ENCODE measurements at places on chromosomes 5 and 9.

DNA sequence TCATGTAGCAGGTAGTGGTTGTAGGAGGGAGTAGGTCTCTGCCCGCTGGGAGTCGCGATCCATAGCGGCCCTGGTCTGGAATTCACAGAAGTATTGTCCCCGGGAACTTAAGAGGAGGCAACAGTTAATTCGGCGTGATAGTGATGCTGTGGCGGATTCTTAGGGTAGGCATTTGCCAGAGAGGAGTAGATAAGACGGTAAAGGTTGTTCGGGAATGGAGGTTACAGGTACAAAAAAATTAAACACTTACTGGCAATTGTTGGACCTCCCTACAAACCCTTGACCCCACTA is 679 bp downstream of the SMC5 start:
- DNase-seq, result no peak

DNA sequence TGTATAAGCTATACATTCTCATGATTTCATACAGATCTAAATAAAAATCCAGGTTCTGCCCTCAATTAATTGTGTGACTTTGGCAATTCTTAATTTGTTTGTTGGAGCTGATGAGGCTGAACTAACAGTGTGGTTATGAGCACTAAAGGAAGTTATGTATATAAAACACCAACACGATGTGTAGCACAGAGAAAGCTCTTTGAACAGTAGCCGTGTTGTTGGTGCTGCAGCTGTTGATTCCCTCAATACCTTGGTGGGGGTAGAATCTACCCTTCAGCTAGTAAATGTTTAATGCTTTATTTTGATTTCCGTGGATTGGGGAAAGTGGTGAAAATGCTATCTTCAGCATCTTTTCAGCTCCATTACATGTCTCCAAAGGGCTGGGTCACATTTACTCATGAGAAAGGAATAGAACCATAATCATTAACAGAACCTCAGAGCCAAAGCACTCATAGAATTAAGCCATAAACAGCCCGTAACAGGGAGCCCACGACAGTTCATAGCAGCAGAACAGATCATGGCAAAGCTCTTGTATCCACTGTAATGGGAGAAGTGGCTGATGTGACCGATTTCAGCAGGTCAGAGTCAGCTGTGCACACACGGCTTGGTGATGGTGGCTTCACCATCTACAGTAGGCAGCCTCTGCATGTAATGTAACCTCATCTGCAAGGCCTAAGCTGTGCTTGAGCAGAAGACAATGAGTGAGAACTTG is 332.7 kb downstream of the DIRAS2 start:
- DNase-seq, result peak; percentile 57

DNA sequence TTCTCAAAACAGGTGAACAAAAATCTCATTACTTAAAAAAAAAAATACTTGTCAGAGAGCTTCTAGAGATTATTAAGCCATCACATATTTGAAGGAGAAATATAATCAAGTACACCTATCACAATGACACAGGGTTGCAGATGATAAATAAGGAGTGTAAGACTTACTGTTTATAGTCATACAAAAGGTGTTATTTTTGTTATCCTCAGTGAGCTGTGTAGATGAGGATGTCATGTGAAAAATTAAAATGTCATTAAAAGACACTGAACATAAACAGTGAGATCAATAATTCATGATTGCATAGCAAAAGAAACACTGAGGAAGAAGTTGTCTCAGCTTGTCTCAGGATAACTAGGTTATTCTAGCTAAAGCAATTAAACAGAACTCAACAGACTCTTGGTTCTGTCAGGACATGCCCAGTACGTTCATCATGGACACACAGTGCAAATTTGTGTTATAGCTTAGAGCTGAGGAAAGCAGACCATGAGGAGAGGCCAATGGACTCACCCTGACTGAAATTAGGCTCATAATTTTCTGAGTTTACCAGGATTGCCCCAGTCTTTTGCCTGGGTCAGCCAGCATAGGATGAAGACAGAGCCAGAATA is 1162.6 kb upstream of the C9orf72 start:
- DNase-seq, result no peak

DNA sequence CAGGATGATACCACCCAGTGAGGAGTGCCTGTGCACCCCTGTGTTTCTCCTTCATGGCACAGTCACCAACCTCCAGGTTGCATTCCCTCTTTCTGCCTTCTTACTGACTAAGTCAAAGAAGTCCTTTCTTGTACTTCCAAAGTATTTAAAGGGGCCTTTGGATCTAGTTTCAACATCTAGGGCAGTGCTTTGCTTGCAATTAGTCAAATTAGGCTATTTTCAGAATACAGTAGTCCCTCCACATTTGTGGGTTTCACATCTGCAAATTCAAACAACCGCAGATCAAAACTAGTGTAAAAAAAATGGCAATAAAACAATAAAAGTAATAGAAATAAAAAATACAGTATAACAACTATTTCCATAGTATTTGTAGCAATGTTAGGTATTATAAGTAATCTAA is 333.9 kb upstream of the SEMA6A start:
- no peak for DNase-seq

- no peak for DNase-seq
These were observed 41.4 kb upstream of the PJA2 start for GRCh38 chr5:109451146-109451545.

- no peak for DNase-seq
These were observed 590 bp downstream of the RASGRF2 start for GRCh38 chr5:80960531-80961375.

DNA sequence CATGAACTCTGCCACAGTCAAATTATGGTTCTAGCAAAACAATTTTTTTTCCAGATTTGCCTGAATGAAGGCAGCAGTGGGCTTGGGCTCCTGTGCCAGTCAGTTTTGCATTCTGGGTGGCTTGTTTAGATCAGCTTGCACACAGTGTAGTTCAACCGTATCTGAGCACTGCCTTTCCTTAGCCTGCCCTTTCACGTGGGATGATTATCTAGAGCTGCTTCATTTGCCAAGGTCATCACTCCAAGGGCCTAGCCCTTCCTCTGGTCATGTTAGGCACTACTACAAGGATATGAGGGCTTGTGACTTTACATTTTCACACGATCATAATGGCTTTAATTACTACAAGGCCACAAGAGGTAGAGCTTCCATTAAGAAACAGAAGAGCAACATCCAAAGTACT is 150.6 kb upstream of the EFNA5 start:
- no peak for DNase-seq

DNA sequence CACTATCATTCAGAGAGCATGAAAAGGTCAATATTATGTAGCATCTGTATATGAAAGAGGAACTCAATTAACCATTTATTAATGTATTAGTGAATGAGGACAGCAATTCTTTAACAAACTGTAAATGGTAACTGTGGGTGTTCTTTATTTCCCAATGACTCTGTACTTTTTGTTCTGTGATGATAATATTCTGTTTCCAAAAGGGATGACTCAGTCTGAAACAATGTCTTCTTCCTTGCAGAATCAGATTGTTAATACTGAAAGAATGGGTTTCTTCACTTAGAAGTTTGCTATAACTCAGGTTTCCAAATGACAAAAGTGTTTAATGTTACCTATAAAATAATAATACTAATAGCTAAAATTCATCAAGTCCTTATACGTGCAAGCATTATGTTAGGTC is 1518.7 kb upstream of the WWC1 start:
- no peak for DNase-seq

DNA sequence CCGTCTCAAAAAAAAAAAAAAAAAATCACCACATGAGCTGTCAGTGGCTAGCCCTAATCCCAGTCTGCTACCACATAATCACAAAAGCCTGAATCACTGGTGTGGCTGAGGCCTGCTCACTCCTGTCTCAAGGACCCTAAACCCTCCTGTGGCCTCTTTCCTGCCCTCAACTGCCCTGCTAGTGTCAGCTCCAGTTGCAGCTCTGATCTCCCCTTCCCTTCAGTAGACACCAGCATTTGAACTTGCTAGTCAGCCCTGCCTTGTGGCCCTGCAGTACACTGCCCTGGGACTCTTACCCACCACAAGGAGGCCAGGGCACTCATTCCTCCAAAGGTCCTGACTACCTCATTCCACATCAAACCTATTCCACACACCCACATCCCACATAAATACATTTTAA is 9.5 kb upstream of the P4HA2 start:
- DNase-seq, result no peak

- no peak for DNase-seq
These were observed 87.6 kb downstream of the PHF2 start for GRCh38 chr9:93663877-93664548.

GRCh38 chr9:94813379-94813778 is 86.9 kb downstream of the AOPEP start:
- peak; percentile 58 for DNase-seq

DNA sequence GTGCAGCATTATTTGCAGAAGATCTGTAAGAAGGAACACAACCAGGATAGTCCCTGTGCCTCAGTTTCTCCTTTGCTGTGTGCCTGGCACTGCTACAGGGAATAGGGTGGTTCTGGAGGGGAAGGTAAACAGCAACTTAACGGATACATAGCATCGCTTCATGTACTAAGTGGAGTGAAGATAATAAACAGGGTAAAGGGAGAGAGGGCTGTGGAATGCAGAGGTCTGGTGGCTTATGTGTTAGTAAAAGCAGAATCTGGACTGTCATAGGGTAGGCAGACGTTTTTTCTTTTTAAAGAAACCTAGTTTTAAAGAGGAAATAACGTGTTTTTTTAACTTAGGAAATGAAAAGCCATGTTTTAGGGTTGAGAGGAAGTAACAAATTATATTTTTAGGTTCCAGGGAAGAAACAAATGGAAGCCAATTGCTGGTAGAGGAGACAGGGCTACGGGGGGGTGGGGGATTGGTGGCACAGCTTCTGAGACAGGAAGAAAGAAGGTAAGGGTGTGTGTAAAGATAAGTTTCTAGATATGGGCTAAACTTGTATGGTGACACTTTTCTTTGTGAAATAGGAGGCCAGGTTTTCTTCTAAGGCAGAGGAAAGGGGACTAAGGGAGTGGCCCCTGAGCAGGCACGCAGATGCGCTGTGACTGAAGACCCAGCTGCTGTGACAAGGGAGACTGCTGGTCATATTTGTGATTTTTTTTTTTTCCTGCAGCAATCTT is 1.3 kb downstream of the GNG10 start:
- no peak for DNase-seq

GRCh38 chr5:126852091-126852571 is 75.2 kb downstream of the LMNB1 start:
- no peak for DNase-seq

- DNase-seq, result peak; percentile 95
These were observed at the start of gene GM2A for GRCh38 chr5:151252762-151253604. Gene GM2A (plus strand): TSS chr5:151253185. CDS start chr5:151253217, 32 bp downstream.

GRCh38 chr5:22391956-22392355 is 461.2 kb downstream of the CDH12 start:
- no peak for DNase-seq

DNA sequence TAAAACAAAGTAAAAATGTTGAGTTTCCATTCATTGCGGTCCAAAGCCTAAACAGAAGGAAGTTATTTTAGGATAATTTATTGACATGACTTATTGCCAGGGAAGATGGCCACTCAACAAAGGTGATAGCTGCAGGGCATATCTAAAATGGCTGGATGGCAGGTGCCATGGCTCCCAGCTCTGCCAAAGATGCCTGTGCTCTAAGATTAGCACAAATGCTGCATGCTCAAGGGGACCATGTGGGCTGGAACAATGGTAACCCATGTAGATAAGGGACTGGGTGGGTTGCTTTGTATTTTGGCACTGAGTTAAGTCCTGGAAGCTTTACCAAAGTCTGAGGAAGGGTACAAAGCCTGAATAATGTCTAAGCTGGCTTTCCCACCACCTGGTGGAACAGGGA is 95.5 kb upstream of the IFNK start:
- DNase-seq, result no peak

- no peak for DNase-seq
These were observed 42.1 kb downstream of the ZNF366 start for GRCh38 chr5:72465066-72465465.

DNA sequence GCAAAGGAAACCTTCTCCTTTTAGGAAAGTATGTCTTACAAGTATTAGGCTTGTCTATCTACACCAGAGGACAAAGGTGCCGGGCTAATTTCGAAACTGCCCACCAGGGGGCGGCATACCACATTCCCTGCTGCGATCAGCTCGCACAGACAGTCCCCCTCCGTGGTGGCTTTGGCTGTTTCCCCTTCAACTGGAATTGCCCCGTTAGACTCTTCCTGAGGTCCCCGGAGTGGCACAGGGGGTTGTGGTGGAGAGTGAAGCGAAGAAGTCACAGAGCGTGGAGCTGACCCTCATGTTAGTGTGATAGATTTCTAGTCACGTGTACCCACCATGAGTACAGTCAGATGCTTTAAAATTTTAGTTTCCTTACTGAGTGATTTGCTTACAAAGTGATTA is 17.5 kb downstream of the PTTG1 start:
- DNase-seq, result peak; percentile 64

GRCh38 chr5:154818471-154819116 is 31.8 kb downstream of the FAXDC2 start:
- DNase-seq, result no peak

DNA sequence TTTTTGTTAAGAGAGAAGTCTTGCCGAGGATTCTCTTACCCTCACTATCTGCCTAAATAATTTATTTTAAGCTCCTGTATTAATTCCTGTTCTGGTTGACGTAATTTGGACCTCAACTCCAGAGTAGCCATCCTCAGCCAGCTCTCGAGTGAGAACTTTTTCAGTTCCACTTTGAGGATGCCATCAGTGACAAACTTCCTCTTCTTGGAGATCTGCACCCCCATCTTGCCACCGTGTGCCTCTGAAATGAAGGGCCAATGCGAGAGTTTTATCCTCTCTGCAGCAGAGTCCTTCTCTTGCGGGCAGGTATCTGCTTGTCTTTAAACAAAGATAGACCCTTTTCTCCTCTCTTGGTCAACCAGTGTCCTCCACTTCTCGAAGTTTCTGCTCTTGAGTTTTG is 19.5 kb upstream of the TMEM174 start:
- no peak for DNase-seq

DNA sequence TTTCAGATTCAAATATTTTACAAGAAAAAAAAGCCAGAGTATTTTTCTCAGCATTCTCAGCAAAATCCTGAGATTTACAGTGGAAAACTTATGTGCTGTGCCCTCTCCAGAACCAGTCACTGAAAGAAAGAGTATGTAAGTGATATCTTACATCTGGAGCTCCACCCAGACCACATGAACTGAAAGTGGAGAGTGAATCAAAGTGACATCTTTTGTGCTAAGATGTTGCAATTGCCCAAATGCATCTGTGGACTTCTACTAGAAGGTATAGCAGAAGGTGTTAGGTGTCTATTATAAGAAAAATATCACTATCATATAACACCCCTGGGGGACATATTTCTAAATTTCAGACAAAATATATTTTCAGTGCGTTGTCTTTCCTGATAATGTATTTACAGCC is 49.0 kb upstream of the RIC1 start:
- DNase-seq, result no peak

- DNase-seq, result peak; percentile 31
These were observed 125.9 kb downstream of the APBA1 start for GRCh38 chr9:69546265-69546664.

GRCh38 chr5:23026252-23027170 is 173.4 kb upstream of the CDH12 start:
- DNase-seq, result no peak

DNA sequence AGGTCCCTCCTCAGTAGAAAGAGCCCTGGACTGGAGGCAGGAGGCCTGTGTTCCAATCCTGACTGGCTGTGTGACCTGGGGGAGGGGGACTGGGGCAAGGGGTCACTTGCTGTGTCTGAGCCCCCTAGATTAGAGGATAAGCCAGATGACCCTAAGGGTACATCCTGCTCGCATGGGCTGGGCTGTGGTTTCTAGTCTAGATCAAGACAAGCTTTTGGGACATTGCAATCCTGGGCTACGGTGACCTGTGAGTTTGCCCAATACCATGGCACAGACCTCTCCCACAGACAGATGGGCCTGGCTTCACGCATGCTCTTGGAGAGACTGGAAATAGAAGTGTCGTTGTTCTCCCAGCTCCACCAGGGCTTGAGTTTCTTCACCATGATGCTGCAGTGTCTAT is 27.0 kb downstream of the NDUFA8 start:
- no peak for DNase-seq

- DNase-seq, result peak; percentile 49
These were observed 502.0 kb downstream of the BNC2 start for GRCh38 chr9:16368237-16369087.

Data from SHP77 (cell line).